ENCODE measurements at places on chromosomes 5 and 9.

DNA sequence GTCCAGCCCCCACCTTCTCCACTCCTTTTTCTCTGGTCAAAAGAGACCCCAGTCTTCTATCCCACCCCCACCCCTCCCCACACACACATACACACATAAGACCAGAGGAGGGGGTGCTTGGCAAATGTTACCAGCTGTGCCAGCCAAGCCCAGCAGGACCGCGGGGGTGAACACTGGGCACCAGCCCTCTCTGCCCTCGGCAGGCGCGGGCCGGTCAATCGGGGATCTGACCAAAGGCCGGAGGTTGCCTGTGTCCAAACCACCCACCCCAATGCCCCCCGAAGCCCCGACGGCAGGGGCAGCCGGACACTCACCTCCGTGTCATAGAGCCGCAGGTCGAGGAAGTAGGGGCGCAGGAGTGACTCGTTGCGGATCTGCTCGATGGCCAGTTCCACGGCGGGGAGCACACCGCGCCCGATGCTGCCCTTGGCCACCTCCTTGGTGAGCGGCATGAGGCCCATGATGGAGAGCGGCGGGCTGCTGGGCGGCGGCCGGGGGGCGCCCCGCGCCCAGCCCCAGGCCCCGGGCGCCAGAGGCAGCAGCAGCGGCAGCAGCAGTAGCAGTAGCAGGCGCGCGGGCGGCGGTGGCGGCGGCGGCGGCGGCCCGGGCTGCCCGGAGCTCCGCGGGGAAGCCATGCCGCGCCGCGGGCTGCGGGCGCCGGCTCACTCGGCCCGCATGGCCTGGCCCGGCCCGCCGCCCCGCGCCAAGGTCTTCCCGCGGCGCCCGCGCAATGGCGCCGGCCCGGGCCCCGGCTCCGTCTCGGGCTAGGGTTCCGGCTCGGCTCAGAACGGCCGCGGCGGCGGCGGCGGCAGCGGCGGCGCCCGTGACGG is 417 bp downstream of the GABBR2 start:
- DNase-seq = no peak

DNA sequence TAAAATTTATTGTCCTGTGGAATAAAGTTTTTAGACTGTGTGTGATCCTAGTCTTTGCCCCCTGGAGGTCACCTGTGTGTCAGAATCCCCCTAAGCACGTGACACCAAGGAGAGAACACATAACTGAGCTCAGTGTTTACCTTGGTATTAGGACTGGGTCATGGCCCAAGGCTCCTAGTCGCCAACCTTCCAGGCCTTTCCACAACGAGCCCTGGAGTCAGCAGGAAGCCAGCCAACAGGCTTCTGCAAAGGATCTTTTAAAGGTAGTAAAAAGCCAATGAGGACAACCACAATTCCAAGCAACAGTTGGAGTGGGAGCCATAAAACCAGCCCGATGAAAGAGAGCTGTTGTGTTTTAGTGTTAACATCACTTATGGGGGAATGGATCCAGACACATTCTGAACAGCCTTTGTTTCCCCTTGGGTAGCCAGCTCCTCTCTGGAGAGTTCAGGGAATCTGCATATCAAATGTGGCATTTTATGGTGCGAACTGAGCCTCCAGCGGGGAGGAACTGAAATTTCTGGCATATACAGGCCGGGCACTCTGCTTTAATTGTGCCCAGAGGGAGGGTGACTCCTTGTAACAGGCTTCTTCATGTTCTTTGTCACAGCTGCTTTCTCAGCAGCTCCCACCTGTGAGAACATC is 239.9 kb downstream of the FSTL4 start:
- DNase-seq = no peak

GRCh38 chr9:87336407-87336806 is 161.3 kb upstream of the DAPK1 start:
- no peak for DNase-seq

- DNase-seq = no peak
These were observed 6.7 kb upstream of the ALDOB start for GRCh38 chr9:101442318-101442717.

GRCh38 chr5:2374703-2375102 is 376.8 kb downstream of the IRX2 start:
- no peak for DNase-seq

DNA sequence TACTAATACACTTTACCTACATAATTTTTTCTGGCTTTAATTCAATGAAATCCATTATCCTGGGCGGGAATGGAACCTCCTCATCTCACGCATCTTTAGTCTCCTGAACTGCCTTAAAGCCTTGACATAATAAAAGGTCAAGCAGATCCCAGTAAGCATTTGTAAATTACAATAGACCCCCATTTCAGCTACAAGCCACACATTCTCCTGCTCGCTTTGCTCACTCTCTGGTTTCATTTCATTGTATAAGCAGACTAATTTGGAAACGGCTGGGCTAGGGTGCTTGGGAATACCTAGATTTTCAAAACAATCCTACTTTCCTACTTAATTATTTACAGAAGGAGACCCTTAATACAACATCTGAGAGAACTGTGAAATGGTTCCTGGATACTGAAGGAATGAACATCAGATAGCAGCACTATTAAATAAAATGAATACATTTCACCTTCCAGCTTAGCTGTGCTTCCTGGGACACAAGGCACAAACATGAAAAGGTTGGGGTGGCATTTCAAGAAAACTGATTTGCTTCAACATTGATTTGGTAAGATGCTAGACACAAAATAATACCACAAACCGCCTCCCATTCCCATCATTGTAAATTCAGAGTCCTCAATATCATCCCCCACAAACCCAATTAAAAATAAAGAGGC is 1.5 kb downstream of the JAKMIP2 start:
- no peak for DNase-seq

- DNase-seq = no peak
These were observed 57.6 kb downstream of the SPOCK1 start for GRCh38 chr5:137441476-137441875.

- no peak for DNase-seq
These were observed 242.0 kb downstream of the YTHDC2 start for GRCh38 chr5:113755516-113755915.
